Epithelial cell of umbilical artery (primary cell): ENCODE measurements at places on chromosomes 1 and 21. TPM values are rescaled to one million over a fixed set of nuclear protein-coding genes. Genes with fewer than 3 reads are reported as not detected.

Gene CD48
- total RNA-seq: not detected in 2 replicates

Gene PLXNA2
- total RNA-seq: 41.5 and 78.9 TPM in 2 replicates

Gene HIVEP3
- total RNA-seq: 0.61 and 1.6 TPM in 2 replicates

Gene JAM2
- 0.15 and 0.65 TPM in 2 replicates for total RNA-seq

Gene HSPB7
- total RNA-seq: not detected in 2 replicates

Gene MAP3K21
- total RNA-seq: 0.65 and 1.2 TPM in 2 replicates
